ENCODE measurements at places on chromosomes 11 and 22.
A peak's percentile ranks its signal among the peaks of the same experiment; 100 is the strongest.

- DNase-seq: peak; percentile 37
Observed at GRCh38 chr11:134362192-134362901, 30.6 kb downstream of the GLB1L2 start.

DNA sequence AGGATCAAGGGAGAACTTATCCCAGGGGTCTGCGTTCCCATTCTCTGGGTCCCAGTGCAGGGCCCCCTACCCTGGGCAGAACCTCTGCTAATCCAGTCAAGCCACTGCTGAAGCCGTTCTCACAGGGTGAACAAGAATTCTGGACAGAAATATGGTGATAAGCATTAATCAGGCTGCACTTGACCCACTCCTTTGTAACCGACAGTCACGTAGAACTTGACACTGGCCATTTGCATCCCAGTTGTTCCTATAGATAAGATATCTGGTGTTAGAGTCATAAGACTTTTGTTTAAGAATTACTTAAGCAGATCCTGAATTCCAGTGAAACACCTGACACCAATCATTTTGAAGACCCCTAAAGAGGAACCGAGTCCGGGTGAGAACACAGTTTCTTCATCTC is 107.5 kb upstream of the THY1 start:
- DNase-seq: no peak

DNA sequence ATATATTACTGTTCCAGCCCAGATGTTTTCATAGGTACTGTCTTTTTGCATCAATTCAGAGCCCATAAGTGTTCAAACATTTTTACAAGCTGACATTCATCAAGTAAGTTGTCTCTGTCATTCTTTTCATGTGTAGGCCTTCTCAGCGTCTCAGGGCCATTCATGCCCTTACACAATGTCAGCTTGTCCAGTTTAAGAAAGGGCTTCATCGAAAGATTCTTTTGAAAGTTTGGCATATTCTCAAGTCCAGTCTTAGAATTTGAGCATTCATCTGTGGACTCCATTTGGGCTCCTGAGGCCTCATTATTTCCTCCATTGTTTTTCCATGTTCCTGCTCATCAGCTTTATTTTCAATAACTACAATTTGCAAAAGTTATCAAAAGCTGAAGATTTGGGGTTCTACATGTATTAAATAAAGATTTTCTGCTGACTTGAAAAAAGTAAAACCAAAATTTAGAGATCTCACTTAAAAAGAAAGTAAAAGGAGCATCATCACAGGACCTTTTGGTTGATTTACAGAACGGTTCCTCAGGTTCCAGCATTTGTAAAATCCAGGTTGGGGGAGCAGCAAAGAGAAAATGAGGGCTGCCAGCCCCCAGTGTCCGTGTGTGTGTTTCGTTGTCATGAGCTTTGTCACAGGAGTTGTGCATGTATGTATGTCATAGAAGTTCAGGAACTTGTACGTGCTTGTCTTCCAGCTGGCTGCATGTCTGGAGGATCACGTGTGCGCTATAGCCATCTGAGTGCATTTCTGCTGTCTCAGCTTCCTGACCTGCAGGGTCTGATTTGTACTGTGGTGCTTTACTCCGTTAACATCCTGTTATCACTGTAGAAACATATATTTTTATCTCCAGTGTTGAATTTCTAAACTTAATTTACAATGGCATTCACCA is 15.6 kb downstream of the MOV10L1 start:
- no peak for DNase-seq

GRCh38 chr11:105357146-105357545 is 217.6 kb upstream of the CARD18 start:
- DNase-seq: no peak

DNA sequence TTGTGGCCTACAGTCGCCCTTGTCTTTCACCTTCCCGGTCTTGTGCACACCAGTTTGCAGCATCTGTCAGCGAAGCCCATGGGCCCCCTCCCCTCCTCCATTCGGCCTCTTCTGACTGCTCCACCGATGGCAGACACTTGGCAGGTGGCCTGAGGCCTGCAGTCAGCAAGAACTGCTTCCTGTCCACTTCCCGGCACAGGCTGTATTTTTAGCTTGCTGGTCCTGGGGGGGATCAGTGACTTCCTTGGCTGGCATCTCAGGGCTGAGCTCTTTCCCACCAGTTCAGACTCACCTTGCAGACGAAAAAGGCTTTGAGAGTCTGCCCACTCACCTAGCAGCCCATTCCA is 106.4 kb downstream of the SYN3 start:
- no peak for DNase-seq

GRCh38 chr11:27291954-27292636 is 70.9 kb downstream of the CCDC34 start:
- no peak for DNase-seq

DNA sequence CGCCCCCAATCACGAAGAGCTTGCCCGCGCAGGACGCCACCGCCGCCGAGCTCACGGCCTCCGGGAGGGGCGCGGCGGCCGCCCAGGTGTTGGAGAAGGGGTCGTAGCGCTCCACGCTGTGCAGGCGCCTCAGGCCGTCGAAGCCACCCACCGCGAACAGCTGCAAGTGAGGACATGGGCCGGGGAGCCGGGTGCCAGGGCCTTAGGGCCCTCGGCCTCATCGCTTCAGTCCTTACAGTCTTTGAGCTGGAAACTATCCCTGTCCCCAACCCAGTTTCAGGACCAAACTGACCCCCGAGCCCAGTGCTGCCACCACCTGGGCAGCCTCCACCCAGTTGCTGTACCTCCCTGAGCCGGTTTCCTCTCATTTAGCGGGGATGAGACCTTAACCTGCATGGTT is 7.6 kb downstream of the KLHL35 start:
- no peak for DNase-seq
